T-cell (primary cell): ENCODE measurements at places on chromosomes 7 and 10. TPM values are rescaled to one million over a fixed set of nuclear protein-coding genes. Genes with fewer than 3 reads are reported as not detected.
A peak's percentile ranks its signal among the peaks of the same experiment; 100 is the strongest.

Gene HOXA6
- total RNA-seq = not detected

Gene RGS10
- total RNA-seq = 156 TPM

Gene KLF14
- not detected for total RNA-seq

Gene NACAD
- 1.6 TPM for total RNA-seq

Gene INHBA
- not detected for total RNA-seq

Gene MRPL32
- total RNA-seq = 40.8 TPM

DNA sequence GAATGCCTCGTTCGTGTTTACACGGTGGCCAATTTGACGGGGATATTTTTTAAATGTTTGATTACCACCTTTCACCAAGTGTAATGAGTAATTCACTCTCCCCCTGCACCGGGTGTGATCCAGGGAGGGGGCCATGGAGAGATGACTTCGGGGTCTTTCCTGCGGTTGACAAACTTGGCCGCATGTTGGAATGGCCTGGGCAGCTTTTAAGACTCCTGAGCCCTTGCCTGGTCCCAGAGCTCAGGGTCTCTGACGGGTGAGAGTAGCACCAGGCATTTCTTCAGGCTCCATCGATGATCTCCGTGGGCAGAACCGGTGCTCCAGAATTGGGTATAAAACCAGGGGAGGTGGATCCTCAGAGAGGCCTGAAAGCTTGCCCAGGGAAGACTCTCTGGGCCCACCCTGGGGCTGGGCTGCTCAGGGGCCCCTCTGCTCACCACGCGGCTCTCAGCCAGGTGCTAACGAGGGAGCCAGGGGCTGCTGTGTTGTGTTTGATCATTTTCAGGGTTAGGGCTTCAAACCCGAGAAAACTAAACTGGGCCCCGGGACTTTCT is 882 bp downstream of the ZNF282 start:
- H3K36me3 ChIP-seq = peaks cover 25% of the 10 kb centered on the region
- H3K4me1 ChIP-seq = peaks cover 2% of the 10 kb centered on the region
- peak overlapping the region; percentile 56 for H3K27ac ChIP-seq
- DNase-seq = peak; percentile 24
- no peaks in the 10 kb centered on the region for H3K27me3 ChIP-seq

- no peak overlapping the region for H3K27ac ChIP-seq
- no peaks in the 10 kb centered on the region for H3K36me3 ChIP-seq
- no peak for DNase-seq
- H3K4me3 ChIP-seq = no peak overlapping the region
- no peaks in the 10 kb centered on the region for H3K4me1 ChIP-seq
These were observed 1012.4 kb upstream of the C7orf33 start for GRCh38 chr7:147578196-147578595.

- no peaks in the 10 kb centered on the region for H3K4me1 ChIP-seq
- no peaks in the 10 kb centered on the region for H3K27me3 ChIP-seq
- H3K4me3 ChIP-seq = no peak overlapping the region
- no peak overlapping the region for H3K27ac ChIP-seq
- H3K36me3 ChIP-seq = no peaks in the 10 kb centered on the region
- no peak for DNase-seq
These were observed 53.9 kb downstream of the IMMP2L start for GRCh38 chr7:111508387-111508786.

DNA sequence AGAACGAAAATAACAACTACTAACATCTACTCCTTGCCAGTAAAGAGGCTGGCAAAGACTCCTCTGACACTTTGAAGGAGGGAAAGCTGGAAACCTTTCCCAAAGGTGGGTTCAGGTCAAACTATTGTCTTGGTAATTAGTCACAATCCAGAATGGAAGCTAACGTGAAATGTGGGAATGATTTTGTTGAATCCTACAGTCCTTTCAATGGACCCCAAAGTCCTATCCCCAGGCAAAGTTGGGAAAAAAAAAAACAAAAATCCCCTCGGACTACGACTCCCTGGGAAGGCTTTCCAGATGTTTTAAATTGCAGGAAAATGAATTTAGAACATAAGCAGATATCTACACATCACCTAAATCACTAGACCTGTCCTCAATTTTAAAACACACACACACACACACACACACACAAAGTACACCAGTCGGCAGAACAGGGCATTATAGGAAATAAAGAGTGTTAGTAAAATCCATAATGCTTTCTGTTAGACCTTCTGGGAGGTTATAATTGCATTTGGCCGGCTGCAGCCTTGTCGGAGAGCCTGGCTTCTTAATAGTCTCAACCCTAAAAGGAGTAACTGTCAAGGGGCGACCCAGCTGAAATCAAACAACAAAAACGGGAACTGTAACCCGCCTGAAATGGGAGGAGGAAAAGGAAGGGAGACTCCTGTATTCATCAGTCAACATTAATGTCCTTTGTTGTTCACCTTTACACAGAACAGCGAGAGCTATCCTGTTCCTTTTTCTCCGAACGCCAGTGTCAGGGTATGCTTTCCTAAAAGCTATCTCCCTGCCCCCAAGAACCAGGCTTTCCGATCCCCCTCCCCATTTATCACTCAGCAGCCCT is 1.5 kb downstream of the DOCK4 start:
- H3K27me3 ChIP-seq = peaks cover 19% of the 10 kb centered on the region
- peaks cover 27% of the 10 kb centered on the region for H3K4me1 ChIP-seq
- H3K27ac ChIP-seq = no peak overlapping the region
- peak overlapping the region; percentile 89 for H3K4me3 ChIP-seq
- H3K36me3 ChIP-seq = no peaks in the 10 kb centered on the region

DNA sequence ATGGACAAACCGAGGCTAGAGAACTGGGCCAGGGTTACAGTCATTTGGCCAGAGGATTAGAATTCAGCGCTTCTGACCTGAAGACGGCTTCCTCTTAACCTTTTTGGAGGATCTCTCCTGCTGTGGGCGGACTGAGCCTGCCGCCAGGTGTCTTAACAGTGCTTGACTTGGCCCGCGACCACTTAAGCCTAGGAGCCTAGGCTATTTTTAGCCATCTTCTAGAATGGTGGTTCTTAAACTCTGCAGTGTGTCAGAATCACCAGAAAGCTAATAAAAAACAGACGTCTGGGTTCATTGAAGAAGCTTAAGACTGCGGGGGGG is 722 bp downstream of the MDH2 start:
- peak overlapping the region; percentile 74 for H3K4me3 ChIP-seq
- H3K27ac ChIP-seq = peak overlapping the region; percentile 75
- H3K36me3 ChIP-seq = peaks cover 6% of the 10 kb centered on the region

- peaks cover 21% of the 10 kb centered on the region for H3K4me1 ChIP-seq
- peak overlapping the region; percentile 52 for H3K27ac ChIP-seq
- no peaks in the 10 kb centered on the region for H3K36me3 ChIP-seq
- DNase-seq = no peak
- no peaks in the 10 kb centered on the region for H3K27me3 ChIP-seq
These were observed 391.9 kb upstream of the NPVF start for GRCh38 chr7:25619963-25620799.

DNA sequence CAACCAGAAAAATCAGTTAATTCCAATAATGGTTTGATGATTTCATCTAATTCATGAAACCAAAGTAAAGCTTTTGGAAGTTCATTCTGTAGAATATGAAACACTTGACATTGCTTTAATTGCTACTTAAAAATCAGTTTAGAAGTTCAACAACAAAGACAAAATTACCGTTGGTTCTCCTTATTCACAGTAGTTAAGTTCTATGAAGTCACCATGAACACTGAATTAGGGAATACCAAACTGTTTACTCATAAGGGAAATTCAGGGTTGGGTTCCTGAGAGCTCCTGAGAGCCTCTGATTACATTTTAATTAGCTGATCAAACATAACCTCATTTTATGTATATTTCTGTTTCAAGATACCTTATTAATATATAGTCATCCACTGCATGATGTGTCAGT is 46.2 kb downstream of the ZNF438 start:
- no peak for DNase-seq
- no peak overlapping the region for H3K4me3 ChIP-seq
- H3K27ac ChIP-seq = no peak overlapping the region

GRCh38 chr10:76036111-76036940 is 604.9 kb downstream of the LRMDA start:
- no peak for DNase-seq
- no peak overlapping the region for H3K27ac ChIP-seq
- H3K27me3 ChIP-seq = peaks cover 11% of the 10 kb centered on the region
- no peak overlapping the region for H3K4me3 ChIP-seq
- H3K4me1 ChIP-seq = no peaks in the 10 kb centered on the region

- no peak overlapping the region for H3K4me3 ChIP-seq
- H3K27me3 ChIP-seq = no peaks in the 10 kb centered on the region
- no peaks in the 10 kb centered on the region for H3K36me3 ChIP-seq
- H3K4me1 ChIP-seq = peaks cover 58% of the 10 kb centered on the region
These were observed 123.6 kb downstream of the CLEC2L start for GRCh38 chr7:139647085-139647484.

GRCh38 chr7:92466682-92467081 is 11.1 kb downstream of the ERVW-1 start:
- H3K27me3 ChIP-seq = no peaks in the 10 kb centered on the region
- H3K36me3 ChIP-seq = no peaks in the 10 kb centered on the region
- DNase-seq = no peak

- no peak overlapping the region for H3K4me3 ChIP-seq
- DNase-seq = no peak
- no peaks in the 10 kb centered on the region for H3K36me3 ChIP-seq
- no peaks in the 10 kb centered on the region for H3K4me1 ChIP-seq
- H3K27me3 ChIP-seq = no peaks in the 10 kb centered on the region
These were observed 93.8 kb upstream of the MTPN start for GRCh38 chr7:136070736-136071505.

DNA sequence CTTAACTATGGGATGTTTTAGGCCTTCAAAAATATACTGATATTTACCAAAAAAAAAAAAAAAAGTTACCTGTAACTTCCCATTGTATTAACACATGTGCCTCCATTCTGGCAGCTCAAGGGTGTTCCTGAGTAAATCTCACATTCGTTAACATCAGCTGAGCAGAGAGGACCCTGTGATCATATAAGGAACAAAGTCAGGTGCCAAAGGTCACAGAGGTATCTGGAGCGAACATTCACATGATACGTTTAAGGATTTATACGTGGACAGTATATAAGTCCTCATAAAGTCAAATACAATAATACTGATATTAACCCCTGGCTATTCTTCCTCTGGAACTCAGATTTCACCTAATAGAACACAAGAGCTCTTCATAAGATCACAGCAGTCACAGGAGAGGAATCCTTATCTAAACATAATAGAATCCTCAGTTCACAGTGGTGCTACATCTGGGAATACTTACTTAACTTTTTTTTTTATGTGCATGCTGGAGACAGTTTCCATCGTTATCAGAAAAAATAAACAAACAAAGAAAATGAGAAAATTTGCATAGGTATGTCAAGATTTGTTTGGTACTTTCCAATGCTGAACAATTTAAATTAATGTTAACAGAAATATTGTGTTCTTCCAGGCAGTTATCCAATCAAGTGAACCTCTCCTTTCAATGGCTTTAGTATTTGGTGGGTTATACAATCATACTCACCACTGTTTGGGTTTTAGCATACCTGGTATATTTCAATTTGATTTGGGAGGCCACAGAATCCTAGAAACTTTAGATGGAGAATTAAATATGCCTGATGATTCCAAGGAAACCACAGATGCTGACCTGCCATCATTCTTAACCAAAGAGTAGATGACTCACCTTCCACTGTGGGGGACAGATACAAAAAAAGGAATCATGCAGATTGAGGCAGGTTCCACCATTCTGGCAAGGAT is 6.6 kb downstream of the CUBN start:
- H3K4me1 ChIP-seq = no peaks in the 10 kb centered on the region
- H3K36me3 ChIP-seq = peaks cover 14% of the 10 kb centered on the region
- no peak overlapping the region for H3K4me3 ChIP-seq
- DNase-seq = no peak

DNA sequence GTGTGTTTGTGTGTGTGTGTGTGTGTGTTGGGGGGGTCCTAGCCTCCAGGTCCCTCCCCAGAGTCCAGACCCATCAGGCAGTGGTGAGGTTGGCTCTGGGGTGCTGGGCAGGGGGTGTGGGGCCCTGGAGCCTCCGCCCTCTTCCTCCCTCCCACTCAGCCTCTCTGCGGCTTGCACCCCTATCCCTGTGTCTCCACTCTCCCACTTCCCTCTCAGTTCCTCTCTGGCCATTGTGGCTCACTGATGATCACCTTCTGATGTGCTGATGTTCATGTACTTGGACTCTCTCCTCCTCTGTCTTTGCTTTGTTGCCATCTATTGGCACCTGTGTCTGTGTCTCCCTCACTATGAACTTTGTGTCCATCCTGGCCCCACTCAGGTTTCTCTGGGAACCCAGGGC is 298.7 kb downstream of the ZEB1 start:
- no peak overlapping the region for H3K27ac ChIP-seq
- H3K27me3 ChIP-seq = no peaks in the 10 kb centered on the region
- H3K4me1 ChIP-seq = no peaks in the 10 kb centered on the region
- no peaks in the 10 kb centered on the region for H3K36me3 ChIP-seq

GRCh38 chr7:65798111-65799075 is 74.5 kb upstream of the VKORC1L1 start:
- no peaks in the 10 kb centered on the region for H3K4me1 ChIP-seq
- H3K4me3 ChIP-seq = no peak overlapping the region
- no peaks in the 10 kb centered on the region for H3K36me3 ChIP-seq
- no peak overlapping the region for H3K27ac ChIP-seq

DNA sequence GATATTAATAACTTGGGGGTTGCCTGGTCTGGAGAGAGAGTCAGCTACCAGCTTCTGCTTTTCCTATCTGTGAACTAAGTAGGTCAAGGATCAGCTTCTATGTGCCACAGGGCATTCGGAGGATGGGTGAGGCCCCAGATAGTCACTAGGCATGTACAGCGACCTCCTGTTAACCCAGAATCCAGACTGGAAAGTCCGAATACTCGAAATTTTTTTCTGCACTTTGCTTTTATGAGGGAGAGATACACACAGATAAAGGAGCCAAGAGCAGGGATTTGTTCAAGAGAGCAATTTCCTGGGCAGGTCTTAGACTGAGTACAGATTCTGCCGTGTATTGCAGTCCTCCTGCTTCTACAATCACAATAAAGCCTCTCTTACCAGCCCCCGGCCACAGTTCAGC is 54.2 kb downstream of the EMX2 start:
- peaks cover 15% of the 10 kb centered on the region for H3K27me3 ChIP-seq
- no peaks in the 10 kb centered on the region for H3K4me1 ChIP-seq
- H3K27ac ChIP-seq = no peak overlapping the region
- no peaks in the 10 kb centered on the region for H3K36me3 ChIP-seq
- no peak overlapping the region for H3K4me3 ChIP-seq

GRCh38 chr7:85010306-85010705 is 176.6 kb downstream of the SEMA3D start:
- no peaks in the 10 kb centered on the region for H3K4me1 ChIP-seq
- no peaks in the 10 kb centered on the region for H3K27me3 ChIP-seq
- H3K36me3 ChIP-seq = no peaks in the 10 kb centered on the region
- no peak overlapping the region for H3K27ac ChIP-seq
- no peak overlapping the region for H3K4me3 ChIP-seq

GRCh38 chr7:33066771-33067170 is 4.2 kb upstream of the NT5C3A start:
- DNase-seq = no peak
- H3K27me3 ChIP-seq = peaks cover 7% of the 10 kb centered on the region
- peaks cover 8% of the 10 kb centered on the region for H3K4me1 ChIP-seq
- H3K4me3 ChIP-seq = no peak overlapping the region

DNA sequence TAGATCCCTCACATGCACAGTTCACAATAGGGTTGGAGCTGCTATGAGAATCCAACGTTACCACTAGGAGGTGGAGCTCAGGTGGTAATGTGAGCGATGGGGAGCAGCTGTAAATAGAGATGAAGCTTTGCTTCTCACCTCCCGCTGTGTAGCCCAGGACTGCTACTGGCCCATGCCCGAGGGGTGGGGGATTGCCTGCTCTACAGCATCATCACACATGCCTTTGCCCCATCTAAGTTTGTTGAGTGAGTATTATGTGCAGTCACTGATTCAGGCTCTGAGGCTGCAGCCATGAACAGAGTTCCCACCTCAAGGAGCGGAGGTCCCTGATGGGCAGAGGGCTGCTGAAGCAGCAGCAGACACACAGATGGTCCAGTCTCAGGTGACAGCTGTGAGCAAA is 94.1 kb downstream of the CHST15 start:
- H3K4me1 ChIP-seq = no peaks in the 10 kb centered on the region
- no peak overlapping the region for H3K27ac ChIP-seq
- DNase-seq = no peak
